ENCODE measurements at places on chromosomes 16 and 17.

DNA sequence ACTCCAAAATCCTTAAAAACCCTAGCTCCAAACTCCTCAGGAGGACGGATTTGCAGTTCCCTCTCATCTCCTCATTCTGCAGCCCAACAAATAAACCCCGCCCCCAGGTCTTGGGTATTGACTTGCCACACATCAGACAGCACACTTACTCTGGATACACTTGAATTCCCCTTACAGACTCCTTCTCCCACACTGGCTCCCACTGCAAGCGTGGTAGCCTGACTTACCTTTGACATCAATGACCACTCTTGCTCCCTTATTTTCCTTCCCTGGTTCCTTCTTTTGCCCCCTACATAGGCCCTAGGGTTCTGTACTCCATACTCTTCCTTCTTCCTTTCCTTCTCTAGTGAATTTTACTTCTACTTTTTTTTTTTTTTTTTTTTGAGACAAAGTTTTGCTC, 7.5 kb downstream of the RFFL start:
- no peak for DNase-seq

DNA sequence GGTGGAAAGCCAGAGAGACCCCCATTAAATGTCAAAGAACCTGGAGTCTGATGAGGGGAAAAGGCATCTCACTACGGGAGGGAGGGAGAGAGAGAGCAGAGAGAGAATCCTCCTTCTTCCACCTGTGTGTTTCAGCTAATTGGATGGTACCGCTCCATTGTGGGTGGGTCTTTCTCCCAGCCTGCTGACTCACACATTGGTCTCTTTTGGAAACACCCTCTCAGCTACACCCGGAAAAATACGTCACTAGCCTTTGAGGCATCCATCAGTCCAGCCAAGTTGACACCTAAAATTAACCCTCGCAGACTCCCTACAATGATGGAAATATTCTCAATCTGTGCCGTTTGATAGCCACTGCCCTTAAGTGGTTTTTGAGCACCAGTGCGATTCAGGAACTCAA, 100.4 kb downstream of the ELAC2 start:
- DNase-seq, result no peak

- DNase-seq, result no peak
These were observed 21.7 kb downstream of the MYL4 start for GRCh38 chr17:47230864-47231263.

- no peak for DNase-seq
These were observed 168.4 kb upstream of the TBX2 start for GRCh38 chr17:61230972-61231820.

GRCh38 chr16:13150181-13150885, 248.9 kb downstream of the SHISA9 start:
- DNase-seq, result no peak

GRCh38 chr16:74633686-74634085, 26.8 kb upstream of the GLG1 start:
- no peak for DNase-seq

DNA sequence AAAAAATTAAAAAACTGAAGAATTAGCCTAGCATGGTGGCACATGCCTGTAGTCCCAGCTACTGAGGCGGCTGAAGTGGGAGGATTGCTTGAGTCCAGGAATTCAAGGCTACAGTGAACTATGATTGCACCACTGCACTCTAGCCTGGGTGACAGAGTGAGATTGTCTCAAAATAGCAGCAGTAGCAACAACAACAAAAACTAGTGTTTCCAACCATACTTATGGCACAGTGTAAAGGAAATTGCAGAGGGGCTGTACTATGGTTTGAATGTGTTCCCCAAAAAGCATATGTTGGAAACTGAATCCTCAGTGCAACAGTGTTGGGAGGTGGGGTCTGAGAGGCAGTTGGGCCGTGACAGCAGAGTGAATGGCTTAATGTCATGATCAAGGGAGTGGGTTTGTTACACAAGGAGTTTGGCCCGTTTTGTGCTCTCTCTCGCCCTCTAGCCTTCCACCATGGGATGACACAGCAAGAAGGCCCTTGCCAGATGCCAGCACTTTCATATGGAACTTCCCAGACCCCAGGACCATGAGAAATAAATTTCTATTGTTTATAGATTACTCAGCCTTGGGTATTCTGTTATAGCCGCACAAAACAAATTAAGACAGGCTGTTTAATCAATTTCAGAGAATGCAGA, 70.0 kb downstream of the PGS1 start:
- DNase-seq, result no peak

DNA sequence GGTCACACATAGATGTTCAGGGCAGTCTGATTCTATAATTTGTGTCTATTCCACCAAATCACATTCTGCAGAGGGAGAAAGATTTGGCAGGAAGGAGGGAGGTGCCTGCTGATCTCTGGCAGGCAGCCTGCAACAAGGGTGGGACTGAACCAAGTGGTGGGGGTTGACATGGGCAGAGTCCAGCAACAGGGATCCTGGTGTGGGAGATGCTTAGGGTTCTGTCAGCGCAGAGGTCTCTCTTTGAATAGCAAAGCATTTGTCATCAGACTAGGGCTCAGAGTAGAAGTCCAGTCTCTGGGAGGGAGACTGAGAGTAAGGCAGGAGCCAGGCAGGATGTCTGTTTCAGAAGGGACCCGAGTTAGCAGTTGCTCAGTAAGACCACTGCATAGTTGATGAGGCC, 94.6 kb downstream of the UTP18 start:
- no peak for DNase-seq

DNA sequence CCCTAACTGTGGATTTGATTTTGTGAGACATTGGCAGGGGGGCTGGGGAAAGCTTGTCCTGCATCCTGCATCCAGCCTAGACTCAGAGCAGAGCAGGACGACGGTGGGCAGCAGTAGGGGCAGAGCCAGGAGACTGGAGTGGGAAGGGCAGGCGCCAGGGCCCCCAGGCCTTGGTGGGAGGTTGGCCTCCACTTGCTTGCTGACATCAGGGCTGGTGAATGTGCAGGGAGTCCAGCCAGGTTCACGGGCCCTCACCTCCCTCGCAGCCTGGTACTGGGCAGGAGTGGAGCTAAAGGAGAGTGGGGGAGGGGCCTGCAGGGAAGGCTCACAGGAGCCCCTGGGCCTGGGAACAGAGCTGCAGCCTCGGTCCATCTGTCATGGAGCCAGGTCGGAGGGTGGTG, 2.2 kb upstream of the SMTNL2 start:
- DNase-seq, result no peak

GRCh38 chr16:4660454-4661007, 32.8 kb upstream of the NUDT16L1 start:
- no peak for DNase-seq

DNA sequence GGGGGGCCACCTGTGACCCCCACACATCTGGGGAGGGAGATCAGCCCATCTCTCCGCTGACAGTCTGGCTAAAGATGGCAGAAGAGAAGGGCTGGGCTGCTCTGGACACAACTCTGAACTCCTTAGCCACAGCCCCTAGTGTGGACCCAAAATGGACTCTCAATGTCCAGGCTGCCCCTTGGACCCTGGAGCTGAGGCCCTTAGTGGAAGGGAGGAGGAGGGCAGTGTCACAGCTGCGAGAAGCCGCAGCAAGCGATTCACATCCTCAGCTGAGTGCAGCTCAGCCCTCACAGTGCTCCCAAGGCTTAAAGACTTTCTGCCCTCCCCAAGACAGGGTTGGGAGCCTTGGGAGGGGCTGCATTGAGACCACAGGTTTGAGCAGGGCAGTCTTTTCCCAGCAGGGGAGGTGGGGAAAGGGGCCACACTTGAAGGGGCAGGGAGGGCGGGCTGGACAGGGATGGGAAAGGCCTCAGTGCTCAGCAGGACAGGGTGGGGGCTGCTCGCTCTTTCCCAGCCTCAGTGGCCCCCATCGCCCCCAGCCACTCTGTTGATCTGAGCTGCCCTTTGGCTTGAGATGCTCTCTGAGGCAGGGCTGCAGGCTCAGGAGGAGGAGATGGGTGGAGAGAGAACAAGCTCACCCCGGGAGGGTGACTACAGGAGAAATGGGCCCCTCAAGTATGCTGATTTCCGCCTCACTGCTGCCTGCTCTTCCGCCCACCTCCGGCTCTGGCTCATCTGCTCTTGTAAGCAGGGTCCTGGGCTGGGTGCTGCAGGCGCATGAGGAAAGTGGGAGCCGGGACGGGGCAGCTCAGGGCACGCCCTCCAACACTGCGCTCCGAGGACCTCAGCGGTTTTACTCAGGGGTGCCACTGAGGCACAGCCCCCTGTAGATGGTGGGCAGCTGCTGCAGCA, 50.9 kb upstream of the MTSS2 start:
- no peak for DNase-seq

DNA sequence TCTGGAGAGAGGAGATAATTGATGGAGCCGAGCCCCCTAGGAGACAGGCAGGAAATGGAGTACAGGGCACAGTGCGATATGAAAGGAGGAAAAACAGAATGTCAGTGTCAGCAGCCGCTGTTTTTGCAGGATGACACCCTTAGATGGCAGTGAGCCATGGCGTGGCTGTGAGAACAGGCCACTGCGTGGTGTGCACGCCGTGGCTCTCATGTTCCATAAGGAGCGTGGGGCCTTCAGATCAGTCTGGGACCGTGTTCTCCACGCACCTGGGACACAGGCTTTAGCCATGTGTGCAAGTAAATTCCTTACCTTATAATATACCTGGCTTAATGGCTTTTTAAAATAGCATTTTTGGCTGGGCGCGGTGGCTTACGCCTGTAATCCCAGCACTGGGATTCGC, 198.0 kb downstream of the KATNIP start:
- no peak for DNase-seq

- DNase-seq, result no peak
These were observed 59.8 kb downstream of the BAIAP2 start for GRCh38 chr17:81094509-81095382.

- no peak for DNase-seq
These were observed 9.2 kb upstream of the NF1 start for GRCh38 chr17:31085563-31085962.

- no peak for DNase-seq
These were observed 35.5 kb downstream of the ADCY7 start for GRCh38 chr16:50301626-50302471.

DNA sequence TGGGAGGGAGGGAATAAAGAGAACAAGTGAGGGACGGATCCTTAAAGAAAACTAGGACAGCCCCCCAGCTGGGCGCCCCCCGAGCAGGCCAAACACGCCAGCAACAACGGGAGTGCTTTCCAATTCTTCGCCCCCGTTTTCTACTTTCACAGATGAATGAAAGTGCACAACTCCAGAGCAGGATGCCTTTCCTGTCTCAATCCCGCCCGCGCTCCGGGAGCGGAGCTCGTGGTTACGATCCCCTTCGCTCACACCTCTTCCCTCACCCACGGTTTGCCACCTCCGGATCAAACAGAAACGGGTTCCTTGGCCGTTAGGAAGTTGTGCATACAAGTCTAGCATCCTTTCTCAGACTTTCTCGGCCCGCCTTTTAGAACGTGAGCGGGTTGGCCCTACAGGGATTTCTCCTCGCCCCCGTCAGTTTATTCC, 680 bp downstream of the SKA2 start:
- no peak for DNase-seq

DNA sequence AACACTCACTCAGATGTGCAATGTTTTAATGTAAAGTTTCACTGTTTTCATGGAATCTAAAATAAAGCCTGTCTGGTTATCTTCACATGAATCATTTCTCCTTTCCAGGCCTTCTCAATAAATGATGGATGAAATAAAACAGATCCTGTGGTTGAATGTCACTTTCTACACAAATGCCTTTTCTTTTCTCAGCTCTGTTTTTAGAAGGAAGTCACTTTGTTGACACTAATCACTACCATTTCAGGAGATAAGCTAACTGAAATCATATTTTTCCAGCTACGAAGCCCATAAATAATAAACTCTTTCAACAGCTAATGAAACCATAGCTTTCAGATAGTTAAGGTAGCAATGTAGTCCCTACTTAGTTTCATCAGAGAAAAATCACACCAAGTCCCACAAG, 17.9 kb downstream of the NME2 start:
- no peak for DNase-seq

DNA sequence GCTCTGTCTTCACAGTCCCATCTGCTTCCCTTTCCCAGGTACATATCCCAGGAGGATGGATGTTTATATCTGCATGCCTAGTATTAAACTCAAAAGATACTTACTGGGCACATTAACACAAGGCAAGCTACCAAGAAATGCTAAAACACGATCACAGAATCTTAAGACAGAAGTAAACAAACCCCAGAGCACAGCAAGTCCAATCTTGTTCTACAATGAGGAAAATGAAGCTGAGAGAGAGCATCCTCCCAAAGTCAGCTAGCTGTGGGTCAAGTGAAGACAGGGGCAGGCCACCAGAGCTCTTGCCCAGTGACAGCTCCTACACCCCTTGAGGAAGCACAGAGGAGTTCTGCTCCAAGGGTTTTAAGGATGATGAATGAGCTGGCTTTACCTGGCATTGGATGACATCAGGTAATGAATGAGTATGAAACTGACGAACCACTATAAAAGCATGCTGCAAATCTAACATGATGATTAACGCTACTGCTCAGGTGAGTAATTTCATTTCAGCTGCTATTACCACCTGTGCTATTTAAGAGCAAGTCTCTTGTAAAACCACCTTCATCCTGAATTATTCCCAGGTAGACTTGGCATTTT, 20.3 kb downstream of the XPO6 start:
- no peak for DNase-seq

DNA sequence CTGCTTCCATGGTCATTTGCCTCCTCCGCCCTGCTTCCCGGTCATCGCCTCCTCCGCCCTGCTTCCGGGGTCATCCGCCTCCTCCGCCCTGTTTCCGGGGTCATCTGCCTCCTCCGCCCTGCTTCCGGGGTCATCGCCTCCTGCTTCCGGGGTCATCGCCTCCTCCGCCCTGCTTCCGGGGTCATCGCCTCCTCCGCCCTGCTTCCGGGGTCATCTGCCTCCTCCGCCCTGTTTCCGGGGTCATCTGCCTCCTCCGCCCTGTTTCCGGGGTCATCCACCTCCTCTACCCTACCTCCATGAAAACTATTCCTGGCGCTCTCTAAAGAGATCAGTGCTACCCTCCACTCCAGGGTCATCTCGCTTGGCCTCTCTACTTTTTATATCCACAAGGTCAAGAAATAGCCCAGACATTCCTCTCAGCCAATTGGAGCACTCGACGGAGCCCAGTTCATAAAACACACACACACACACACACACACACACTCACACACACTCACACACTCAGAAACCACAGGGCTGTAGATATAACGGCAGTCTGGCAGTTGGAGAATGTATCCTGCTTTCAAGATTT, 44.8 kb downstream of the TRARG1 start:
- DNase-seq, result no peak

DNA sequence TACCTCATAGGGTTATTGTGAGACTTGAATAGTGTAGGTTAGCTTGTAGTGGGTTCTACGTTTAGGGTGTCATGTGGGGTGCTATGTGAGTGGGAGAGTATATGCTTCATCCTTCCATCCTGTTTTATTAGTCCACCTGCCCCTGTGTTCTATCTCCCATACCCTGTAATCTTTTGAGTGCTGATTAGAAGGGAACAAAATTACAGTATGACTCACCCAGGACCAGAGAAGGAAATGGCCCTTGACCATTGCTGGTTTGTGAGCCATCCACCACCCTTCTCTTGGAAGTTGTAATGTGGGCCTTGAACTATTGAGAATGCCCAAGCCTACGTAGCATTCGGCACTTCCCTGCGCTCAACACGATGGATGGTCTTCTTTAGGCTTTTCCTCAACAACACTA, 17.1 kb downstream of the SAP30BP start:
- DNase-seq, result no peak

GRCh38 chr16:89331371-89332109, 114.0 kb downstream of the ZNF778 start:
- DNase-seq, result no peak

GRCh38 chr16:54477714-54478113, 191.1 kb upstream of the IRX3 start:
- DNase-seq, result no peak
